ENCODE measurements at places on chromosomes 5 and 9.

GRCh38 chr5:171808951-171809350 is 23.3 kb downstream of the SMIM23 start:
- DNase-seq = no peak

GRCh38 chr9:2363781-2364180 is 257.8 kb upstream of the VLDLR start:
- no peak for DNase-seq

- no peak for DNase-seq
These were observed 200.6 kb upstream of the ZNF618 start for GRCh38 chr9:113675475-113675941.

DNA sequence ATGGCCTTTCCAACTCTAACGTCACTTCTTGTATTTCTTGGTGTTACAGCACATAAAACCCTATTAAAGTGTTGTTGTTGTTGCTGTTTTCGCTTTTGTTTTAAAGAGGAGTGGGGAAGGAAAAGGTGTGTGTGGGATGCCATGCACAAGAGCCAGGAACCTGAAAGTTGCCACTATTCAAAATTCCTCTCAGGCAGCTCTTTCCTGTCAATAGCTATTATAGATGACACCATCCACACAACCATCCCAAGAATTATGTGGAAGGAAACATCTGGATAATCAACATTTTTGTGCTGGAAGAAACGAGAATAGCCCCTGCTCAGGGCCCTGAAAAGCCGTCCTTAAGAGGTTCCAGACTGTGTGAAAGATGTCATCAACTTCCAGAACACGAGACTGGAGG is 79.3 kb downstream of the SHB start:
- no peak for DNase-seq

- DNase-seq = no peak
These were observed 27.6 kb upstream of the FSTL4 start for GRCh38 chr5:133639850-133640528.

GRCh38 chr9:128254855-128255759 is 20.7 kb downstream of the GOLGA2 start:
- DNase-seq = peak; percentile 48

DNA sequence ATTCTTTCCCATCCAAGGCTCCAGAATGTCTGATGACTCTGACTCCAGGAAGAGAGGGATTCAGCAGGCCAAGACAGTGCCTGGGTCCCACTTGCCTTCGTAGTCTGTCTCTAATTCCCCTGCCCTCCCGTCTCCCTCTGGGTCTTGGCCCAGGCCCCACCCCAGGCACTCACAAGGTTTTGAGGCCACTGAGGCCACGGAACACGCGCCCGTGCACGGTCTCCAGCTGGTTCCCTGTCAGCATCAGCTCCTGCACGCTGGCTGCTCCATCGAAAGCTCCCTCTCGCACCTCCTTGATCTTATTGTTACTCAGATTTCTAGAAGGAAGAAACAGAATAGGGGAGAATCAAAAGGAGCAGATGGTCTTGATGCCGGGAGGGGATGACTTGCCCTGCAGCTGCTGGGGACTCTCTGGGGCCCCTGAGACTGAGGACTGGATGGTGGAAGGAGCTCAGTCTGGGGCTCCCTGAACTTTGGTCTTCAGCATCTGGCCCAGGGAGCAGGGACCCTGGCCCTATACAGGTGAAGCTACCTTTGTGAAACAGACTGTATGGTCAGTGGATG is 174.6 kb upstream of the PANK3 start:
- no peak for DNase-seq

GRCh38 chr9:109600142-109600541 is 102.0 kb upstream of the PTPN3 start:
- no peak for DNase-seq

DNA sequence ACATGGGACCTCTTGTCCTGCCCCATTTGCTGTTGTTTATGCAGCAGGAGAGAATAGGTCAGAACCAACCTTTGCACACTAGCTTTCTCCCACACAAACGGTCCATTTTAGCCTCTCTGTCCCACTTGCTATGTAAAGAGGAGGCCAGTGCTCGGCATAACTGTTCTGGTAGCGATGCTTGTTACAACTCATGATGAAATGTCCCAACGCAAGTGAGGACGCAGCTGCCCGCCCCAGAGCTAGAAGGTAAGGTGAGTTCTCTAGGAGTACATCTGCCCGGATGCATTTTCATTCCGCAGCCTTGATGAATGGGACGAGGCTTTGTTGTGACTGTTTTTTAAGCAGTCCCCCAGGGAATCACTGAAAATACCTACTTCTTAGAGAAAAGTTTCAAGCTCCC is 14.1 kb downstream of the S1PR3 start:
- DNase-seq = no peak

DNA sequence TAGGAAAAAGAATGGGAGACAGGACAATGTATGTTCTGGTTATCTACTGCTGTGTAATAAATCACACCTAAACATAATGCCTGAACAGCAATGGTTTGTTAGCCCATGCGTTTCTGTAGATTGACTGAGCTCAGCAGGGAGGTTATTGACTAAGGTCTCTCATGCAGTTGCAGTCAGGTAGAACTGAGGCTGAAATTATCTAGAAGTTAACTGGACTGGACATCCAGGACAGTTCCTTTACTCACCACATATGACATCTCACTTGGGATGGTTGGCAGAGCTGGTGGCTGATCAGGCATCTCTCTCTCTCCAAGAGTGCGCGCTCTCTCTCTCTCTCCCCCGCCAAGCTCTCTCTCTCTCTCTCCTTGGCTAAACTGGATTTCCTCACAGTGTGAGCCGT is 8.9 kb upstream of the FOXB2 start:
- DNase-seq = no peak

DNA sequence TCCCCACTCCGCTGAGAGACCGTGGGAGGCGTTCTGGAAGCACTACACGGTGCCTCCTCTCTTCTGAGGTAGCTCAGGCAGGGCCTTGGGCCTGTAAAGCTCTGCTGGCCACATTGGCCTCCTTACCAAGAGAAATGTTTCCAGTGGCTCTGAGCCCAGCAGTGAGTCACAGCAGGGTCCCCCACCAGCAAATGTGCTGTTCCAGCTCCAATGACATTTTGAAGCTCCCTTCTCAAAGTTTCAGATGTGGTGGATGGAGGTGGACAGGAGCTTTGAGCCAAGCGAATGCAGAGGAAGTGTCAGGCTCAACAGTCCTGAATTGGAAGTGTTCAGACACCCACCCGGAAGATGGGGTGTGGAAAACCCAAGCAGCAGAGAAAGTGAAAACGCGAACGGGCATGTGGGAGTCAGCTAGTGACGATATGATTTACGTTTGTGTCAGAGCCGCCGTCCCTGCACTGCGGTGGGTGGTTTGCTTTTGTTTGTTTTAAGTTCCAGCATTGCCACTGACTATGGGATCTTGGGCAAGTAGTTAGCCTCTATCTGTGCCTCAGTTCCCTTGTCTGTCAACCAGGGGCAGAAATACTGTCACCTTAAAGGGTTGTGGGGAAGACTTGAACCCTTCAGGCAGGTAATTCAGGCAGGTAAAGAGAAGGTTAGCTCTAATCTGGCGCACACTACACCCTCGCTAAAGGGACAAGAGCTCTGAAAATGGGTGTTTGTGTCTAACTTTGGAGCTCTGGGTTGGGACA is 38.2 kb downstream of the C5orf15 start:
- peak; percentile 8 for DNase-seq

- no peak for DNase-seq
These were observed 82.2 kb downstream of the SHB start for GRCh38 chr9:37986771-37987258.

DNA sequence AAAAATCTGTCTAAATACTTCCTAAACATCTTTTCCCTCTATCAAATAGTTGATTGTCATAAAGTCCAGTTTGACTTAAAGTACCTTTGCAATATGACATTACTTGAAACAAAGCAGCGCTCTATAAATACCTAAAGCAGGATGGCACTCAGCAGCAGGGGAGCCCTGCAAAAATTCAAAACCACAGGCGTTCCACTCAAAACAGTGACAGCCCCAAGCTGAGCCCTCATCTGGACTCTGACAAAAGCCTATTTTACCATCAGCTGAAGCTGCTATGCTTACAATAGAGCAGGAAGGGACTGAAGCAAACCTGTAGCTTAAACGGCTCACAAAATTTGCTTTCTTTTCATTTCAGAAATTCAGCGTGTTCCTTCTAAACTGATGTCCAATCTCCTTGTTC is 11.5 kb downstream of the GABRA6 start:
- no peak for DNase-seq

DNA sequence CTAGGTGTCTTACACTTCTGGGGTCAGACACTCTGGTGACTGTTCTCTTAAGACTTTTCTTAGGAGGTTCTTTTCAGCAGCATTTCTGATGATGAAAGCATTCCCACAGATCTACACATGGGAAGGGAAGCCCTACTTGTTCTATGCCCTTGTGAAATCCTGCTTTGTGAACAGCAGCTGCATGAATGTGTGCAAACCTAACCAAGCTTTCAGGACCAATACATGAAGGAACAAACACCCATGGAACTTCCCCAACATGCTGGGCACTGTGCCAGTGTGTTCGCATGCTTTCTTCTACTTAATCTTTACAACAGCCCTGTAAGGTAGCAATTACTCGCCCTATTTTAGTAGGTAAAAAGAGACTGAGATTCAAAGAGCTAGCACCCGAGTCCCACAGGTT is 439.9 kb upstream of the KLF4 start:
- DNase-seq = no peak

- no peak for DNase-seq
These were observed 46.4 kb downstream of the PKD2L2 start for GRCh38 chr5:137935694-137936093.

DNA sequence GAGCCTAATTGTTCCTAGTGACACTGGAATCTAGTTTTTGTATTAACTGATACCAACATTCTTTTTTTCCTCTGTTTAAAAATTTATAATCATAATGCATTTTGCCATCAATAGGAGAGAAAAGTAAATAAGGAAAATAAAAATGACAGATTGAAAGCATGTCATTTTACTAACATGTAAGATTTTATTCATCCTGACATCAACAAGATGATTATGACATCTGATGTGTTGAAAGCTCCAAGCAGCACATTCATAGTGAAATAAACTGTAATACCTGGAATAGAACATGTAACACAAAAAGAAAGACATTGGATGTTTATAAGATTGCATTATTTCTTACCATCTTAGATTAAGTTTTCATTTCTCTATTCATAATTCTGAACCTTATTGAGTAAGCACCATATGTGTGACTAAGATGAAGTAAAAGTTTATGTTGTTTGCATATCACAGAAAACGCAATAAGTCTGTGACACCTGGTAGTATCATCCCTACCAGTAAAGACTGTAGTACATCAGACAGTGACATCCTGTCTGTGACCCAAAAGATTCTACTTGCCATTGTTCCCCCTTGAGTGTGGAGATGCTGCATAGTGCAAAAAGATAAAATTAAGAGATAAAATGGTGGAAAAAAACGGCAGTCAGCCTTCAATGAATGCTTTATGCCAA is 225.6 kb downstream of the PCSK5 start:
- no peak for DNase-seq

DNA sequence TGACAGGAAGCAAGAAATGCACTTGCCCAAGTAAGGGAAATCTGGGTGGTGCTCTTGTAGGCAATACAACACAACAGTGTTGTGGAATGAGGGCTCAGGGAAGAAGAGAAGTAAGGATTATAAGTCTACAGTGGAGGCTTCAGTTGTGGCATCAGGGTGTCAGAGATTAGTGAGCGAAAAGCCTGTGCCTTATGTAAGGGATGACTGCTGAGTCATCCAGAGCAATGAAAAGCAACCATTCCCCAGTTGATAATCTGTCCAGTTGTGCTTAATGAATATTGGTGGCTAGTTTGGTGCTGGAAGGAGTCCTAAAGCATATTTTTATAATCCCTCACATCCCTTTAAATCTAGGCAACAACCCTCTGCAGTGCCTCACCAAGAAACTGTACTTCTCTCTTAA is 42.0 kb downstream of the FBXO38 start:
- DNase-seq = no peak

DNA sequence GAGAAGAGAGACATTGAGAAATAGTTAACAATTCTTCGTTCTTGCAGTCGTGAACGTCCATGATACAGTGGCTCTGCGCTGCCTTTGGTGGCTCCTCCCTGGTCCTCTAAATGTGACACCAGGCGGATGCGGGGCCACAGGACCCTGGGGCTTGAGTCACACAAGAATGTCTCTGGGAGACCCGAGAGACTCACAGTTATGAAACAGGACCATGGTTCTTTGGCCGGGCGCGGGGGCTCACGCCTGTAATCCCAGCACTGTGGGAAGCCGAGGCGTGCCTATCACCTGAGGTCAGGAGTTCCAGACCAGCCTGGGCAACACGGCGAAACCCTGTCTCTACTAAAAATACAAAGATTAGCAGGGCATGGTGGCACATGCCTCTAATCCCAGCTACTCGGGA is 767 bp upstream of the ZDHHC11 start:
- DNase-seq = no peak

DNA sequence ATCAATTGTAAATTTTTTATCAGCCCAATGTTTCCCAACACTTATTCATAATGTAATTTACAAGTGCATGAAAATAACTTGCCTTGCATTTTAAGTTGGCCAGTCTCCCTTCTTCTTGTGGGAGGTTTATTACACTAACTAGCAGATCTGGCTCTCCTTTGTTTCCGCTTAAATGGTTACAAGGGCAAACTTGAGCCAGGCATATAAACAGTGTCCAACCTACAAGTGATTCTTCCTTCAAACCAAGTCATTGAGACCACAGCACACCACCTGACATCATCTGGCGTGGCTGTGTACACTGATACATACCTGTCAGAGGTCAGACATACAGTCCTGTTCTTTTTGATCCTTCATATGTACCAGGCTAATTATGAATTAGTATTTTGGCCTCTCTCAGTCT is 80.1 kb downstream of the ALDH1A1 start:
- no peak for DNase-seq

DNA sequence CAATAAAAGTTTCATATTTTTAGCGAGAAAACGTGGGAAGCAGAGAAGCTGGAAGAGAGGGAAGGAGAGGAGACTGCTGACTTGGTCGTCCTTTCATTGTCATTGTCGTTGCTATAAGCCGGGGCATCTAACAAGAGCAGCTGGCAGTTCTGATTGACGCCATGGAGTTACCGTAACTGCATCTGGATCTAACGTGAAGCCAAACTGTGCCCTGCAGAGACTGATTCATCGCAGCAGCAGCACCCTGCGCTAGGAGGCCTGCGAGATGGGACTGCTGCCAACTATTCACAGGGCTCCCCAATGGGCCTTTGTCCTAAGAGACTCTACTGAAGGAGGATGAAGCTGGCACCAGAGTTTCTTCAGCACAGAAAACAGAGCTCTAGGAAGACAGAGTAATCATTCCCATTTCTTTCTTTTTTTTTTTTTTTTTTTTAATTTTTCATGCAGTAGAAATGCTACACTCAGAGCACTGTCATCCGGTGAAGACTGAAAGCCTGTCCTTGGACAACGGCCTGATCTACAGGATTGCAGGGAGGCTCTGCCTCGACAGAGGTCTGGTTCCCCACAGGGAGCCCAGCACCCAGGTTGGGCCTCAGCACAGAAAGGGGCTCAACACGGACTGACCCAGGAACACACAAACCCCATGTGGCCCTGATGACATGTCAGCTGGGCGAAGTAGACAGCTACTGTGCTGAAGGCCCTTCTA is 47.8 kb downstream of the RETREG1 start:
- no peak for DNase-seq

DNA sequence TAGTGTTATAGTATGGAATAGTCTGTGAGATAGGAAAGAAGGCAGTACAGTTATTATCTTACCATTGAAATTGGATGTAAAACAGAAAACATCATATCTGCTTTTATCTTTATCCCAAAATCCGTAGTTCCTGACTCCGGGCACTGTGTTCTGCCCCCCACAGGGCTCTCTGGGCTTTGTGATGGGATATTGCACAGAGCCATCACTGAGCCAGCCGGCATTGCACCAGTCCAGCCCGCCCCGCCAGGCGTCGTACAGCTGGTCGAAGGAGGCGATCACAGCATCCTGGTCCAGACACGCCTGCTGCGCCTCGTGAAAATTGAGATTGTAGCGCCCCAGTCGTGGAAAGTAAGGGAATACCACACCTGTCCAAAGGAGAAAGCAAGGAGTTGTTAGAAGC is 76.4 kb downstream of the HAPLN1 start:
- DNase-seq = no peak

Data from stimulated activated CD4-positive, alpha-beta T cell treated with anti-CD3 and anti-CD28 coated beads, TNF-alpha, amount 100 ng/mL, for 1 hour (primary cell).